ENCODE measurements at places on chromosomes 7 and 10.

GRCh38 chr10:22461891-22462290 is 116.6 kb downstream of the SPAG6 start:
- no peak for DNase-seq

GRCh38 chr10:13857451-13857850 is 270.7 kb downstream of the PRPF18 start:
- DNase-seq: no peak

DNA sequence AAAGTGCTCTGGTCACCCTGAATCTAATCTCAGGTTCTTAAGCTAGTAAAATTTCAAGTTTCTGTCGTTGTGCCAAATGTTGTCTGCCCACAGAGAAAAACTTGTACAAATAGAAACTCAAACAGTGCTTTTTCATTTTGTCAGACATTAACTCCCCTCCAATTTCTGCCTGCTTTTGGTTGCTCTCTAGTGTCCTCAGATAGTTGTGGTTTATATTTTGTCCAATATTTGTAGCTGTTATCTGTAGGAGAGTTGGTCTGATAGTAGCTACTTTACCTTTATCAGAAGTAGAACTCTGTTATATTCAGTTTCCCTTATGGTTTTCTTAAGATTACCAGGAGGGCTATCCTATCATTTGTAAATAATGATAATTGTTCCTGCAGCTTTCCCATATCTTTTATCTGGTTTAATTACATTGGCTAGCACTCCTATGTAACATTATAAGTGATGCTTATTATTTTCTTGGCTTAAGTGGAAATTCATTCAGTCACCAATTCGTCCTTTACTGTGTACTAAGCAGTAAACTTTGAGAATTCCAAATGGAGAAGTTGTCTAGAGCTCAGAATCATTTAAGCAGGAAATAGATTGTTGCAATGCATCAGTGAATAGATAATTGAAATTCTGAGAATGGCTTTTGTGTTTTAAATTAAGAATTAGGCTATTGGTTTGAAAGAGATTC is 91.0 kb downstream of the ANKIB1 start:
- DNase-seq: no peak

- no peak for DNase-seq
Measured at GRCh38 chr10:10364902-10365301, 652.8 kb upstream of the CELF2 start.

DNA sequence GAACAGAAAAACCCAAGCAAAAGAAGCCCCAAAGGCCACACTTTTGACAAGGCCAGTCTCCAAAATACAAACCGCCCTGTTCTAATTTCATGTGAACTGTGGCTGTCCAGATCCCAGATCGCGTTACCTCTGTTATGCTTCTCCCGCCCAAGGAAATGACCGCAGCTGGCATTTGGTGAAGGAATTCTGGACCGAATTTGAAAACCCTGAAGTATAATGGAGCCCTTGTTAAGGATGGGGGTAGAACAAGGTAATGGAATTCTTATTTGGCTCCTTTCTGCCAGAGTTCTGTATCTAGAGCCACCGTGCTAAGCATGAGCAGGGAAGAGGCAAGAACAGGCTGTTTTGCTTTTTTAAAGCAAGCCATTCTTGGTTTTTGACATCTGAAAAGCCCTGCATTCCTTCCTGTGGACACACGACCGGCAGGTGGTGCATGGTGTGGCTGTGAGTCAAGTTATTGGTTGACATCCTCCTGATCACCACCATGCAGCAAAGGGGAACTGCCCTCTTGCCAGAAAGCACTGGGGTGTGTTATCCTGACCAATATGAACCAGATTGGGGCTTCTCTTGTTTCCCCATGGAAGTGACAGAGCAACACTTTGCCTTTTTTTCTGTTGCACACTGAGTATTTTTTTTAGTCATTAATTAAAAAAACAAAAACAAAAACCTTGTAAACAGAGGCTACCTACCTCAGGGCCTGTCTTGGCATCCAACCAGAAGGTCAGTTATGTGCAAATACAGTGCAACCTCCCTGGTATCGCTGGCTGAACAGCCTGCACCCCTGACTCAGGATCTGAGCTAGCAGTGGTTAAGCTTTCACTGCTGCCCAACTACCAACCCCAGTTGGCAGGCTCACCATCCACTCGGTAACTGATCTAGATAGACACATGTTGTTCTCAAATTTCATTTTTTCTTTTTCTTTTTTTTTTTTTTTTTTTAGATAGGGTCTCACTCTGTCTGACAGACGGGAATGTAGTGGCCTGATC is 14.2 kb downstream of the UCMA start:
- no peak for DNase-seq

DNA sequence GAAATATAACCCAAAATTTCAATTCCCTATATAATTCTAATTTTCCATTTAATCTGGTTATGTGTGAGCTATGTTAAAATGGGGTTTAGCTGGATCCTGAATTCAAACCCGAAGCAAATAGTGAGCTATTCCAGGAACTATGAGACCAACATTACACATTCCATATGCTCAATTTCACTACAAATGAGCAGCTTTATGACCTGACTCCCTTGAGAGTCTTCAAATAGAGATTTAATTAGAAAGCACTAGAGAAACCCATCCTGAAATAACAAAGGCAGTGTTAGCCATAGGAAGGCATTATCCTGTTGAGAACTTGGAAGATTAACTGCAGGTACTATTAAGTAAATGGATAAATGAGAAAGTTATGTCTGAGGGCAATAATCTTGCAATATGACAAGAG is 890.0 kb downstream of the GRM8 start:
- peak; percentile 38 for DNase-seq

GRCh38 chr7:151710121-151710640 is 166.7 kb downstream of the PRKAG2 start:
- DNase-seq: no peak

DNA sequence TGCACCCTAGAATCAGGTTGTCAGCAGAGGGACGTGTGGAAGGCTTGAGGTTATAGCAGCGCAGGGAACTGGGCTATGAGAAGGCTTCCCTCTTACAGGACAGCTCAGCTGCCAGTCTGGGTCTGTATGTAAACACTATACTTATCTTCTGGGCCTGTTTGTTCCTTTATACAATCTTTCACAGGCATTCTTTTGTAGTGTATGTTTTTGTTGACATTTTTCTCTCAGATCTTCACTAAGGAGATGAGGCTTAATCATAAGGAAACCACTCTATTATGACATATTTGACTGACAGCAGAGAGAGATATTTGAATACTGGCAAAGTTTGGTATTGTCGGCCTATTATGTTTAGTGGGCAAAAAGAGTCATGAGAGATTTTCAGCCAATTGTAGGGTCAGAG is 929 bp downstream of the GBF1 start:
- DNase-seq: no peak

- DNase-seq: no peak
Measured at GRCh38 chr10:77837925-77838595, 88.5 kb downstream of the DLG5 start.

GRCh38 chr10:110058212-110058611 is 50.4 kb downstream of the ADD3 start:
- no peak for DNase-seq

GRCh38 chr7:100561491-100562194 is 12.1 kb downstream of the SAP25 start:
- no peak for DNase-seq

- DNase-seq: no peak
Measured at GRCh38 chr10:72821606-72822005, 71.9 kb upstream of the OIT3 start.

DNA sequence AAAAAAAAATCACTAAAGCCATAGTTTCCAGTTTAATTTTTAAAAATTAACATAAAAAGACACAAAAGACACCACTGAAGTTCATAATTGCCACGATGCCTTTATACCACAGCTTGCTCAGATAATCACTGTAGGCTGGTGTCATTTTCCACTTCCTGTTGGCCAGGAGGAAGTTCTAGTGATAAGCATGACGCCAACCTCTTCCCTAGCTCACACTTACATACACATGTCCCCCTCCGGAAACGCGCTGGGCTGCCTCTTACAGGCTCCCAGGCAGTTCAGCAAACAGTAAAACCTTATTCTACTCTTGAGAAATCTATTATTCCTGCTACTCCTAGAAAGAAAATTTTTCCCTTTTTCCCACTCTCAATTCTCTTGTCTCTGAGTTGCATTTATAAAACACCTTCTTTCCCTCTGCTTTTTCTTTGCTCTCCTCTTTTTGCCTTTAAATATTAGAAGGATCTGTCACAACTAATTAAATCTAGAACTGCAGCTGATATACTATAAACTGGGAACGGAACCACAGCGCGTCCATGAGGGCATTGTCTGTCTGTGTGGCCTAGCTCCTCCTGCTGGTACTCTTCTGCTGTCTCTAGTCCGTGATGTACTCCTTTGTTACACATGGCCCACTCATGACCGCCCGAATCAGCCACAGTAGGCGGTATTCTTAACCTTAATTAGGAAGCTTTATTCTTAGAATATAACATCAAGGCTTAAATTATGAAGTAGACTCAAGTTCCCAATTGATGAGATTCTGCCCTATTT is 664.9 kb downstream of the CNTNAP2 start:
- no peak for DNase-seq

DNA sequence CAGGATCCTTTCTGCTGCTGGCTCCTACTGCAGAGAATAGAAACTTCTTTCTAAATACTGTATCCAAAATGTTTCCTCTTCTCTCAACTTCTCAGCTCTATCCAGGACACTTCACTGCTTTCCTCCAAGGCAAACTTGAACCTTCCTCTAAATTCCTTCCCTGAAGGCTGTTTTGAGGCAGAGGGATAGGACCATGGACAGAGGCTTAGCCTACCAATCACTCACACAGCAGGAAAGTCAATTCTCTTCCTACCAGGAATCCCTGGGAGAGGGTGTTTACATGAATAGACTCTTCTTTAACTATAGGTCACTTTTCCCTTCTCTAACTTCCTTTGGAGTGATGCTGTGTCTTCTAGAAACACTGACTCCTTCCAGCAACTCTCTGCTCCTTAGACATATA is 115.6 kb upstream of the MKLN1 start:
- no peak for DNase-seq

- DNase-seq: no peak
Measured at GRCh38 chr7:42400961-42401360, 164.0 kb upstream of the GLI3 start.

DNA sequence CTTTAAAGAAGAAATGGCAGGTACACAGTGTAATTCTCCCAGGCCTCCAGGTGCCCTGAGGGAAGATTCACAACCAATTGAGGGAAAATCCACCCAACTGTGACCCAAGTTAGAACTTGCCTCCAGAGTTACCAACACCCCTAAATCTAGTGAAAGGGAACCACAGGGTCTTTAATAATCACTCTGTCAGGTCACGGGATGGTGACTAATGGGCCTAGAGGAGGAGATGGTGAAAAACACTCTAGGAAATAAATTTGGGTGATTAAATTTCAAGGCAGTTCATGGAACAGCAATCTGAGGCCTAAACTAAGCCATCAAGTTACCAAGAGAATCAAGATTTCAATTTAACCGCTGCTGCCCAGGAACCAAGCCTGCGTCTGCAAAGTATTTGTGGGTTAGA is 26.7 kb upstream of the SLF2 start:
- DNase-seq: no peak

- no peak for DNase-seq
Measured at GRCh38 chr10:8379906-8380832, 325.7 kb downstream of the GATA3 start.

DNA sequence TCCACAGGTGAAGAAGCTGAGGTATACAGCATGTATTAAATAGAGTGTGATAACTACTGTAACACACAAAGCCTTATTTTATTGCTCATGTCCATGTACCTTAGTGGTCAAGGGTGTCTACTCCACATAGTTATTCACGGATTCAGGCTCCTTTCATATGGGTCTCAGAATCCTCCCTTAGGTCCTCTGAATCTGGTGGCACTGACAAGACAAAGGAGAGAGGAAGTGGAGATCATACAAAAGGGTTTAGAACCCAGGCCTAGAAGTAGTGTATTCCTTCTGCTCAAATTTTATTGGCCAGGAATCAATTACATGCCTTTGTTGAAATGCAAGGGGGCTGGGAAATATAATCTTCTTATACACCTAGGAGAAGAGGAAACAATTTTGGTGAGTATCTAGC is 164.6 kb downstream of the PTEN start:
- DNase-seq: no peak

- DNase-seq: no peak
Measured at GRCh38 chr10:69374242-69374641, 42.5 kb downstream of the TACR2 start.

- no peak for DNase-seq
Measured at GRCh38 chr10:71748671-71749191, 24.6 kb downstream of the VSIR start.

GRCh38 chr10:117217196-117217761 is 20.0 kb downstream of the KCNK18 start:
- no peak for DNase-seq

DNA sequence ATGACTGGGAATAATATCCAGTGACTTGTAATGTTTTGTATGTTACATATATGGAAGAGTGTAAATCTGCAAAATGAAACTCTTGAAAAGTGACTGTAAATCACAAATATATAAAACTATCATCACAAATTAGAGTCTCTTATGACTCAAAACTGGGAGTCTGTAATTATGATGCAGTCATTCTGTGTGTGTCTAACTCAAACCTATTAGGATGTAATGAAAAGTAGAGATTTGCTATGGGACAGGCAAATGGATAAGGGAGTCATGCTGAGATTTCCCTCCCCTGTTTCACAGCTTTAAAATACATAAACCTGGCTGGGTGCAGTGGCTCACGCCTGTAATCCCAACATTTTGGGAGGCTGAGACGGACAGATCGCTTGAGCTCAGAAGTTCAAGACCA is 8.6 kb upstream of the HKDC1 start:
- no peak for DNase-seq

- no peak for DNase-seq
Measured at GRCh38 chr7:33578881-33579672, 326.3 kb upstream of the BMPER start.

DNA sequence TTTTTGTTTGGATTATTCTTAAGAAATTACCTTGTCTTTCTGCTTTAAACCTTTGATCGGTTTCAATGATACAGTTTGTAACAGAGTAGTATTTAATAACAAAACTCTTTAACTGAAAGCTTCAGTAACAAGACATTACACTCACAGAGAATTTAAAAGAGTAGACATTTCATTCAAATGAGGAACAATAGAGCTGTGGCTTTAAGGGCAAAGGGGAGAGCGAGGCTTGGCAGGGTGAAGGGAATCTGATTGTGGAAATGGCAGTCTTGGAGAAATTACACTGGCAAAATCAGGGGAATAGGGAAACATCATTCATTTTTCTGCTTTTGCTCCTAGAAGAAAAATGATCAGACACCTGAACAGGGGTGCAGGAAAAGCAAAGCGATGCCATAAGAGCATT is 5.1 kb upstream of the HIPK2 start:
- no peak for DNase-seq

DNA sequence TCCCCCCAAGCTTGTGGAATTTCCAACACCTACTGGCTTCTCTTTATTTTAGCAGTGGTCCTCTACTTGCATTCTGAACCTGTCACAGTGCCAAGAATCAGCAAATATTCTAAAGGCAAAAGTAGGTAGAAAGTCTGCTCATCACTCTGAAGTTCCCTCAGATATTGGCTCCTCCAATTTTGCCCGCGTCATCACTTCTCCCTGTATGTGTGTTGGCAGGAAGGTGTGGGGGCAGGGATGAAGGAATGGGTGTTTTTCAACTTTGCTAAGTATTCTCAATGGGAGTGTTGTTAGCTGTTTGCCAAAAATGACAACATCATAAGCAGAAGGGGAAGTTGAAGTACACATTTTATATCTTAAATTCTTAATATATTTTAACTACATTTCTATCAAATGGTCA is 226.2 kb downstream of the POLR1F start:
- DNase-seq: no peak

All from NCI-H524 treated with DMSO at 0.1 percent for 48 hours (cell line).